ENCODE measurements at places on chromosomes 6 and 20.

DNA sequence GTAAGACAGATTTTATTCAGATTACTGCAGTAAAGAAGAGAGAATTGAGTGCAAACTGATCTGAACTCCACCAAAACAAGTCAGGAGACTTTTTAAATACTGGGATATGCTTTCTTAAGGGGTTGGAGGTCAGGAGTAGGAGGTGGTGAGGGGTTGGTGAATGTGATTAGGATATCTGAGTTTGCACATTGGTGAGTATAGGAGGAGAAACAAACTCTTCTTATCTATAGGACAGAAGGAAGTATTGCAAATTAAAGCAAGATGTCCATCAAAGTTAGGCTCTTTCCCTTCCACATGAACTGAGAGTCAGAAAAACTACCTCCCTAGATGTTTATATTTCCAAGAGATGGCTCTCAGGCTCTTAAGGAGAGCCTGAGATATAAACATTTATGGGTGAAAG lies 114.6 kb upstream of the HTR1E start:
- DNase-seq = no peak

- no peak for DNase-seq
Measured at GRCh38 chr20:24825591-24825990, 123.5 kb upstream of the CST7 start.

- DNase-seq = no peak
Measured at GRCh38 chr20:34951252-34951651, 4.4 kb downstream of the GSS start.

DNA sequence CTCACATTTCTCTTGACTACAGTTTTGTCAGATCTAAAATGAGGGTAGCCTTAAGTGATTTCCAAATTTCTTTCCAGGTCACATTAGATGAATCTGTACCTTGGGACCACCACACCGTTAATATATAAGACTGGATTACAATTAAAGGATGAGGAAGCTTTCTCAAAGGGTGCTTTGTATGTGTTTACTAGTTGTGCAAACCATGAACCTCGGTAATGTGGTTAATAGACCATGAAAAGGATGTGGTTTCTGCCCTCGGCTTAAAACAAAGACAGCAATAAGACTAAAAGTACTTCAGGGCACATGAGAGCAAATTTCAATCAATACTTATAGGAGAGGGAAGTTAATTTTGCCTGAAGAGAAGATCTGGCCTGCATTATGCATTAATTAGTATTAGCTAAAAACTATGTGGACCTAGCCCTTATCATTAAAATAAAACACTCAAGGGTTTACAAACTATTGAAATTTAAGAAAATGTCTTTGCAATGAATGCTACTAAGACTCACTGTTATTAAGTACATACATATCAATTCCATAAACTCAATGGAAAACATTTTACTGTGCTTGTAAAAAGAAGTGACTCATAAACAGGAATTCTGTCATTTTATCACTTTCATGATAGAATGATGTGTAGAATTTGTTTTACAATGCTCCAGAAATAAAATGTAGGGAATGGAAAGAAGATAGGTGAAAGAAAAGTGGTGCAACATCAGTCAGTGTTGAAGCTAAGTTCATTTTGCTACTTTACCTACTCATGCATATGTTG lies 936 bp upstream of the TMX4 start:
- peak; percentile 63 for DNase-seq

DNA sequence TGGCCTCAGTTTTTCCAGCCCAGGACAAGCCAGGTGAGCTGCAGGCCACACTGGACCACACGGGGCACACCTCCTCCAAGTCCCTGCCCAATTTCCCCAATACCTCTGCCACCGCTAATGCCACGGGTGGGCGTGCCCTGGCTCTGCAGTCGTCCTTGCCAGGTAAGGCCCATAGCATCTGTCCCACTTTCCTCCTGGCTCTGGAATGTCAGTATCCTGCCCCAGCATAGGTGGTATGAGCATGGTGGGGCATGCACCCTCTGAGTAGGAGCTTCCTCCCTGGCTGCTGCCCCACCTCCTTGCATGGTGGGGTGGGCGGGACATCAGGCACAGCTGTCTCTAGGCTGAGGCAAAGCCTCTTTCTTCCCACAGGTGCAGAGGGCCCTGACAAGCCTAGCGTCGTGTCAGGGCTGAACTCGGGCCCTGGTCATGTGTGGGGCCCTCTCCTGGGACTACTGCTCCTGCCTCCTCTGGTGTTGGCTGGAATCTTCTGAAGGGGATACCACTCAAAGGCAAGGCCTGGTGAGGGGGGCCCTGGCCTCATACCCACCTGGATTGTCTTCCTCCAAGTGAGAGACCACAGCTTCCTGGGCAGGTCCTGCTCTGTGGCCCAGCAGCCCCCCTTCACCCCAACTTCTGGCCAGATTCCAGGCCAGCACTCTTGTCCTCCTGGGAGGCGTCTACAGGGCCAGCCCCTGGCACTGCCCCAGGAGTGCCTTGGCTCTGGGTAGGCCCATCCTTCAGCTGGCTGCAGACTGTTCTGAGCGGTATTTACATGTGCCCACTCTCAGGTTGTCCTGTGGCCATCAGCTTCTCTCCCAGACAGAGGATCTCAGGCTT lies 9.1 kb downstream of the PI16 start:
- DNase-seq = peak; percentile 68

DNA sequence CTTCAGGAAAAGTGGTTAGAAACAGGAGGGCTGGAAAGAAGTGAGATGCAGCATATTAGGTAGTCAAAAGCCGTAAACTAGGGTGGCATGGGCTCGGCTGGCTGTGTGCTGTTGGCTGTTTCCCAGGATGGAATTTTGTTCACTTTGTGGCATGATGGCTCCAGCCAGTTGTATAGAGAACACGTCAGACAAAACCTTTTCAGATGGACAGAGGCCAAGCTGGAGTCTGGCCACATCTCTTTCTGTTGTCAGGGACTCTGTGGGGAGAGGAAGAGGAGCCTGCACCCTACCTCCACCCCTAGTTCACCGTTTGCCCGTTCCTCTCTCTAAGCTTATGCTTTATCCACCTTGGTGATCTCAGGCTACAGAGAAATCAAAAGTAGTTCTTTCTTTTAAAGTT lies 22.0 kb downstream of the C6orf89 start:
- no peak for DNase-seq

DNA sequence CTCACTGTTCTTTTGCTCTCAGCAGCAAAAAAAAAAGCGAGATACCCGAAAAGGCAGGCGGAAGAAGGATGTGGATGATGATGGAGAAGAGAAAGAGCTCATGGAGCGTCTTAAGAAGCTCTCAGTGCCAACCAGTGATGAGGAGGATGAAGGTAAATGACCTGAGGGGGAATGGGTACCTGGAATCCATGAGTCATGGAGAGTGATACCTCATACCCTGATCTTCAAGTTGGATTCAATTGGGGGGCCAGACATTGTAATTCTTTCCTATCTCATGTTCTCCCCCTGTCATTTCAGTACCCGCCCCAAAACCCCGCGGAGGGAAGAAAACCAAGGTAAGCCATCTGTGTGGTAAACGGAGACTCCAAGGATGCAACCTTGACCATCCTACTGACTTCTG lies 6.8 kb downstream of the ABCF1 start:
- no peak for DNase-seq

- DNase-seq = no peak
Measured at GRCh38 chr20:61902221-61902869, 163.3 kb downstream of the TAF4 start.

DNA sequence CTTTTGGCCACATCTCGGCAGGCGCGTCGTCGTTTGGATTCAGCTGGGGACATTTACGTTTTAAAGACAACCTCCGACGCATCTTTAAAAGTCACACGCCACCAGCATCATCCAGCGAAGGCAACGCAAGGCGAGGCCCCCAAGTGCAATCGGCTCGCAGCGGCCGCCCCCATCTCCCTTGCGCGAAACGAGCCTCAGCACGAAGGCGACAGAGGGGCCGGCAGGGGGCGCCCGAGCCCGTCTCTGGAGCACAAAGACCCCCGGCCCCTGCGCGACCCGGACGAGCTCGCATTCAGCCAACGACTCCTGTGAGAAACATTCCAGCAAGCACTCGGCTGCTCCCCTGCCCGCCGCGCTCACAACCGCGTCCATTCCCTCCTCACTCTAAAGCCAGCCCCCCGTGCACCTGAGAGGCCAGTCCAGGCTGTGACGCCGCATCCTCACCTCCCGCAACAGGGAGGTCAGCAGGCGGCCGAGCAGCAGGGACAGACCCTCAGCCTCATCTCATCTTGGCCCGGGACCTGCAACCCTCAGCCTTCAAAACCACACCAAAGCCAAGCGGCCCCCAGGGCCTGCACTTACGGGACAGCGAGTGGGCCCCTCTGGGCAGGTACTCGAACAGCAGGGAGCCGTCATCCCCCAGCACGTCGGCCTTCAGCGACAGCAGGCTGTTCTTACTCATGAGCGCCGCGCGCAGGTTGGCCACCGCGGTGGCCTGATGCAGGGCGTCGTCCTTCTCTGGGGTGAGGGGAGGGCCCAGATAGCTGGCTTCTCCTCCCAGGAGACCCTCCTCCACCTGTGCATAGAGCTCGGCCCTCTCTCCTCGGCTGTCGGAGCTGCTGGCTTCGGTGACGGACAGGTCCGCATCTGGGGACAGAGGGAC lies 35.8 kb downstream of the SLC2A4RG start:
- peak; percentile 37 for DNase-seq

DNA sequence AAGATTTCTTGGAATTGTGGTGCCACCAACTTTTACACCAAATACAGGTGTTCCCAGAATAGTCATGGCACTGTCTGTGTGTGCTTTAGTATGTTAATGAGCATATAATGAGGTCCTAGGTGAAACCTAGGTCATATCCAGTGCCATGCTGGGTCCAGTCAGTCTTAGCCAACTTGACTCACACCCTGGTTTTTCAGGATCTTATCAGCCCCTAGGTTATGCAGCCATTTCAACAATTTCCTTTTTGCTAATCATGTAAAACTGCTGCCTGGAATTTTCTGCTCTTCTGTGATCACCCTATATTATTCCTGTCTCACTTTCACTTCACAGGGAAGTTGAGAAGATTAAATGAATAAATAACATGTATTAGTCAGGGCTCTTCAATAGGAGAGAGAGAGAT lies 23.7 kb downstream of the SDHAF4 start:
- DNase-seq = no peak

GRCh38 chr20:31923388-31924331 lies 28.2 kb downstream of the PDRG1 start:
- no peak for DNase-seq

- DNase-seq = no peak
Measured at GRCh38 chr20:3545401-3545925, 74.6 kb downstream of the ATRN start.

- DNase-seq = no peak
Measured at GRCh38 chr6:108764580-108764950, 83.7 kb upstream of the ARMC2 start.

GRCh38 chr6:53795340-53795701 lies 516 bp downstream of the LRRC1 start:
- DNase-seq = peak; percentile 2

DNA sequence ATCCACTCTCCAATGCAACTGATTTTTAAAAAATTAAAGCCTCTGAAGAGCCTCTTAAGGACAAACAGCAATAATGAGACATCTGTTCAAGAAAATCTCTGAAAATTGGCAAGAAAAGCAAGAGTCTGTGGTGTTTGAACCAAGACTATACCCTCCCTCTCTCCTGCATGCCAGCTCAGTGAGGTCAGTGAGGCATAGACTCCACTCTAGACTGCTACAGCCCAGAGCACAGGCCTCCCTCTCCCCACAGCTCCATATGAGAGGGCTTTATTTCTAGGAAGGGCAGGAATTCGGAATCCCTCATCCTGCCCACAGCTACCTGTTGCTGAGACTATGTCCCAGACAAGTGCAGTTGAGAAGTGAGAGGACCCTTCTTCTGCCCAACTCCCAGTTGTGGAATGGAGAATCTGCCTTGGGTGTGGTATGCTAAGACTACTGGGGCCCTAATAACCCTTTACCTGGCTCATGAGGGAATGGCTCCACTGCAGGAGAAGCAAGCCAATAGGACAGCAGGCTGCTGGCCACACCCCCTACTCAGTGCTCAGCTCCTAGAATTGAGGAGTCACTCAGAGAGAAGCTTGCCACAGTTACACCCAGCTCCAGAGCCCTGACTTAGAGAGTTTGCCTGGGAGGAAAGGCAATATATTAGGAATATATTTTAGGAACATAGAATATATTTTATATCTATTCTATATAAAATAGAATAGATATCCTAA lies 22.7 kb upstream of the HLA-DQA1 start:
- DNase-seq = no peak

GRCh38 chr6:10460096-10460495 lies 45.2 kb upstream of the TFAP2A start:
- no peak for DNase-seq

- no peak for DNase-seq
Measured at GRCh38 chr20:4112481-4113421, 97.4 kb upstream of the RNF24 start.

- DNase-seq = no peak
Measured at GRCh38 chr20:13913131-13913530, 77.3 kb downstream of the SEL1L2 start.

GRCh38 chr6:103672169-103672568 lies 1187.5 kb downstream of the HACE1 start:
- no peak for DNase-seq

GRCh38 chr20:64188682-64189529 lies 24.7 kb downstream of the MYT1 start:
- no peak for DNase-seq

GRCh38 chr6:97401533-97401932 lies 118.5 kb upstream of the MMS22L start:
- no peak for DNase-seq

- no peak for DNase-seq
Measured at GRCh38 chr6:20351534-20351933, 50.1 kb upstream of the E2F3 start.

DNA sequence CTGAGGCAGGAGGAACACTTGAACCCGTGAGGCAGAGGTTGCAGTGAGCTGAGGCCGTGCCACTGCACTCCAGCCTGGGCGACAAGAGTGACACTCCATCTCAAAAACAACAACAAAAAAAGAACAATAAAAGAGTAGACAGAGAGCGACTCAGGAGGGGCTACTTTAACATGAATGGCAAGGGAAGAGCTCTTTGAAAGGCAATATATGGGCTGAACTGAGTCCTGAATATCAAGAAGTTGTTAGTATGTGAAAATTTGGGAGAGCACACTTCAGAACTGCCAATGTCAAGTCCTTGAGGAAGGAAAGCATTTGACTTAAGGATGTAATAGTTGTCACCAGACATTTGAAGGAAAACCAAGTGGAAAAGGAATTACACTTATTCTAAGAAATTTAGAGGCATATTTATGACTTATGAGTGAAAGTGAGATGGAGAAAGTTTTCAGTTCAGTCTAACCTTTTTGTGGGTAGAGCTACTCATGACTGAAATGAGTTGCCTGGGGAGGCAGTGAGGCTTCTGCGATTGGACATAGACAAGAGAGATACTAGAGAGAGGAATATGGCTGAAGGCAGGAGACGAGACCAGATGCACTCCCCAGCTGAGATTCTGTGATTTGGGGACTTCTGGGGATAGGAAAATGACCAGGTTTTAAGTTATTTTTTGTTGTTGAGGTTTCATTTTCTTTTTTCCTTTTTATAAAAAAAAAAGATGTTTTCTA lies 48.6 kb upstream of the SLC16A10 start:
- no peak for DNase-seq

GRCh38 chr6:2426561-2427340 lies 181.3 kb upstream of the GMDS start:
- no peak for DNase-seq
